ENCODE measurements at places on chromosomes 6 and 20.

DNA sequence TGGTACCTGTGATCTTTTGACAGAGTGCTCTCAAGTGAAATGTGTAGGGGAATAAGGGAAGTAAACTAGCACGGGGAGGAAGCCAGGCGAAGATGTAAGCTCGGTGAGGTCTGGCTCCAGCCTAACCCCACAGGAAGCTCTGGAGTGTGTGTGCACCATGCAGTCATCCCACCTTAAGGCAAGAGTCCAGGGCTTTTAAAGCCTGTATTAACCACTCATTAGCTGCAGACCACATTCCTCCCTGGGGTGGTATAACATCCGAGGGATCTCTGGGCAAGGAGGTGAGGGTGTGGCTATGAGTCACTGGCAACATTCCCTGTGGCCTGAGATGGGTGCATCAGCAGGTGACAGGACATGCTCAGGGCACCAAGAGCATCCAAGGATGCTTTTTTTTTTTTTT lies 12.5 kb upstream of the RANBP9 start:
- DNase-seq, result no peak

DNA sequence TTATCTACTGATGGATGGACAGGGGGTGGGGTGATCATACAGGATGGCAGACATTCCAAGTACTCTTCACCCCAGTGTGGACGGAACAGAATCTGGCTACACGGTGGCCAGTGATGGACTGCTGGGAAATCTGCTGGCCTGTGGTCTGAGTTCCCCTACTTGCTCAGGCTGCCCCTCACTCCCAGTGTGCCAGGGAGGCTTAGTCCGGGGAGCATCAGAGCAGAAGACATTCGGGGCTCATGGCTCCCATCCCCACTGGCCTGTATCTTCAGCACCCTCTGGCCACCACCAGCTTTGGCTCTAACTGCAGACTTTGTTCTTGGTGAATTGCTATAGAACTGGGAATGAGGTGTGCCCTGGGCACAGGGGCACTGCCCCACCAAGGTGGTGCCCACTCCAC lies 15.3 kb downstream of the TLDC2 start:
- no peak for DNase-seq

DNA sequence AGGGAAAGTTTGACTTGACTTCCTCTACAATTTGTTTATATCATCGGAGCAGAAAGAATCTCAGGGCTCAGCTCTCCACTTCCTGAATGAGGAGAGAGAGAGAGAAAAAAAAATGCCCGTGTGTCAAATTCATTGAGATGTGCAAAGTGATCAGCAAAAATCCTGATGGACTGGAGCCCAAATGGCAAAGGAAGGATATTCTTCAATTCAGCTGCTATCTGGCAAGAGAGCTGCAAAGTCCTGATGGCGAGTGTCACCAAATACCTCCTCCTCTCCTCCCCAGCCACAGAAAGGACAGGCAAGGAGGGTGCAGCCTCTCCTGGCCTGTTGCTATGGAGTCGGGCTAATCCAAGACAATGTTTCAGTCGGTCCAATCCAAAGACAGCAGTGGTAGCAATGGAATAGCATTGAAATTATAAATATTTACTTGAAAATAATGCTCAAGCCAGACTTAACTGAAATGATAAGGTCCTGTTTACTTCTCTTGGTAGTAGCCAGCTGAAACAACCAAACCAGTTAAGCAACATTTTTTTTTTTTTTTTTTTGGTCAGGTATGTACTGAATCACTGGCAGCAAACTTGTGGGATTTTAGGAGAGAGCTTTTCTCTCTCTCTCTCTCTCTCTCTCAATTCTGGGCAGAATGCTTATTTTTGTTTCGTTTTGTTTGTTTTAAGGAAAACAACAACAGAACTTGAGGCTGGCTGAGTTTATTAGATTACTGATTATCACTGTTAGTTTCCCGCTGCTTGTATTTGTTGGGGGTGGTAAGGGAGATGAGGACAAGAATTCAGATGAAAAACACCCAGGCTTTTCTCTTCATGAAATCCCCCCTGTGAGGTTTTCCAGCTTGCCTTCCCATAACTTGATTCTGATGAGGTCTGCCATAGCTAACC lies 204.2 kb downstream of the BCAS1 start:
- DNase-seq, result no peak

DNA sequence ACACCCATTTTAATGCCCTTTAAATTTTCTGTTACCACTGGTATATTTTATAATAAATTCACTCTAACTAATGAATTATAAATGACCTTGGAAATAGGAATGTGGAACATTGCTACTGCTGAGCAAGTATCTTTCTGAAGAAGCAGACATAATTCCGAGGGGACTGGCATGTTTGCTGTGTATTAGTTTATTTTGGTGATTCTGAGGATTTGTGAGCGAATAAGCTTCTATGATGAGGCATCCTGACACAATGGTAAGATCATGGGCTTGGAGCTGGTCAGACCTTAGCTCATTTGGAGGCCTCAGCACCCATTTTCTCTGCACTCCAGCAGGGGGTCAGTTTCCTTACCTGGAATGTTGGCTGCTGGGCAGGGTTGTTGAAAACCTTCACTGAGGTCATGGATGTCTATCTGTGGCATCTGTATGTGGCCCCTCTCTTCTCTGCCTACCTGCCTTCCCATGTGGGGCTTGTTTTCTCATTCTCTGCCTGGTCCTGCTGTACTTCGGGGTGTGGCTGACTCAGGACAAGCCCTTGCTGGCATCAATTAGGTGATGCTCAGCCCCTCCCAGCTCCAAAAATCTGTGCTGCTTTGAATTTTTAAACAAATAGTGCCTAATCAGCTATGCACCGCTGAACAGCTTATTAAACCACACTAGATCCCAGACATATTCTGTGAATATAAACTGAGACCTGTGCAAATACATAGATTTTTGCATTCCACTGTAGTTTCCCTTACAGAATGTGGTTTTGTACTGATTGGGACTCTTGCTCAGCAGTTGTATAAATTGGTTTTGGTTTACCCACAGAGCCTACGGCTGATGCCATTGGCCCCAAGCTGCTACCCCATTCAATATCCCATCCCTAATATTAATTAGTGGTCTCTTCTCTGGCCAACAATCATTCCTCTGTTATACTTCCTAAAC lies 10.7 kb downstream of the ARID1B start:
- no peak for DNase-seq

DNA sequence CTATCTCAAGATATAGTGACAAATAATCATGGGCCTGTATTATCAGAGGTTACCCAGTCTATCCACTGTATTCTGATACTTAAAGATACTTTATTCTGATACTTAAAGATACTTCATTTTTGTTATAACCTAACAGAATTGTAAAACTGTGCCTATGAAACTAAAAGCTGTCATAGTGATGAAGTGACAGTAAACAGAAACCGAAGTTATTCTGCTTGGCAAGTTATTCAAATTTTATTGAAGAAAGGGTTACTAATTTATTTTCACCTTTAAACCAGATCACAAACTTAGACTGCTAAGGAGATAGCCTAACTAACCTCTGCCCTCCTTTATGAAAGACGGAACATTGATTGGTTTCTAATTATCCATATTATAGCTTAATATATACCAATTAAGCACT lies 604.6 kb upstream of the IMPG1 start:
- no peak for DNase-seq

DNA sequence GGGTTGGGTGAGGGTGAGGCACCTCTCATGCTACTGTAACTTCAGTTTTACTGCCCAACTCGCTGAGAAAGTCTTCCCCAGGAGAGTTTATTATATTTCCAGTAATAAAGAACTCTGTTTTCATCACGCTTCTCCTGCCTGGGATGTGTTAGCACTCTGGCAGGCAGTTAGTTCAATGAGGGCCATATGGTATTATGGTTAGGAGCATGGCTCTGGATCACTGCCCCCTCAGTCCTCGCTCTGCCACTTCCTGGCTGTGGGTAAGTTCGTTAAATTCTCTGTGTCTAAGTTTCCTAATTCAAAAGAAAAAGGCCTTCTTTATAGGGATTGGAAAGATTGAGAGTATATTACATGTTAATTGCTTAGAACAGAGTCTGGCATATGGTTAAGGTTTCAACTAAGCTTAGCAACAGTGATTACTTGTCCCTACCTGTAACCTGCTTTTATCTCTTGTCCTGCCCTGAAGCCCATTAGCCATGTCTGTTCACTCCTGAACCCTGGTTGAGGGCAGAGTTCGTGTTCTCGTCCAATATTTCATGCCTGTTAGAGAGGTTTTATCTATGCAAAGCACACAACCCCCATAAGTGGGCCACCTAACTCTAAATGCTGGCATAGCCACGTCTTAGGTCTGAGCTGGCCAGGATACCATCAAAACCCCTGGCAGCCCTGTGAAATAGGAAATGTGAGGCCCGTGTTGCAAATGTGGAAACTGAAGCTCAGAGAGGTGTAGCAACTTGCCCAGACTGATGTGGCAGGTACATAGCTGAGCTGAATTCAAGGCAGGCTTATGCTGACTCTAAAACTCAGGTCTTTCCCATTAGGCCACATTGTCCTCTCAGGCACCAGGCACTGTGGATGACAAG lies 342.5 kb upstream of the JARID2 start:
- DNase-seq, result no peak

DNA sequence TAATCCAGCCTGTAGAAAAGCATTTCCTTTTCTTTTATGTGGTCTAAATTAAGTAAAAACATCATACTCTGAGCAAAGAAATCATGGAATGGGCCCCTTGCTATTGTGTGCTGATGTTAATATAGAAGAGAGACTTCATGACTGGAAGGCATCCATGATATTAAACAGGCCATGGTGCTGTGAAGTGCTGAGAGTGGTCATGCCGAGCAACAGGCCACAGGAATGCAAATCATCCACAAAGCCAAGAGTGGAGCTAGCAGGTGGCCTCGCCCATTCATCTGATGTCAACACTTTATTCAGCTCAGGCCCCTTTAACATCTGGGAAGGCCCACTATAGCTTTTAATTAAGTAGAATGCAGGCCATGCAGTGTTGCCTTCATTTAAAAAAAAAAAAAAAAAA lies 115.2 kb upstream of the HMGCLL1 start:
- DNase-seq, result no peak

- DNase-seq, result no peak
Measured at GRCh38 chr6:1636971-1637871, 27.5 kb downstream of the FOXC1 start.

DNA sequence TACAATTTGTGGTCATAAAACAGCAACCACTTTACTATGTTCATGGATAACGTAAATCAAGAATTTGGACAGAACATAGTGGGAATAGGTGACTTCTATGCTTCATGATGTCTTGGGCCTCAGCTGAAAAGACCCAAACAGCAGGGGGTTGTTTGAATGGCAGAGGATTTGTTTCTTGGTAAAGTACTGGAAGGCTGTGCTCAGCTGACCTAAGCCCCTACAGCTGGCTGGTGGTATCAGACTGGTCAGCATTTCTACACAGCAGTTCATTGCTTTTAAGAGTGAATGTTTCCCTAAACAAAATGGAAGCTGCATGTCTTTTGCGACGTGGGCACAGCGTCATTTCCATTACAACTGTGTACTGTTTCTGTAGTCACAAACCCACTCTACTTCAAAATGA lies 148.5 kb upstream of the DEFB112 start:
- DNase-seq, result no peak

DNA sequence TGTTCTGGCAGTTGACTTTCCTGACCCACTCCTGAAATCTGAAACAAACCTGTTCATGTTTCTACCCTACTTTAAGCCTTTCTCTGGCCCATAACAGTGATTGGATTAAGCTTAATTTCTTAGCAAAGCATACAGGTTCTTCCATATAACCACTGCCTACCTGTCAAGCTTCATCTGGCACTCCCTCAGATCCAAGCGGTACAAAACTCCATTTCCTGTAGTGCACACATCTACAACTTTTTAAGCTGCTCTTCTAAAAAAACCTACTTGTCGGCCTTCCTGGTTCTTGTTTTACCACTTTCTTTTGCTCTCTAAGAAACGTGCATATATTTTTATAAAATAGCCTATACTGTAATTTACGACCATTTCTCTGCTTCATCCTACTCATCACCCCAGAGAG lies 916 bp upstream of the PPP1R11 start:
- no peak for DNase-seq

GRCh38 chr6:17280138-17280537 lies 1.0 kb upstream of the RBM24 start:
- no peak for DNase-seq

DNA sequence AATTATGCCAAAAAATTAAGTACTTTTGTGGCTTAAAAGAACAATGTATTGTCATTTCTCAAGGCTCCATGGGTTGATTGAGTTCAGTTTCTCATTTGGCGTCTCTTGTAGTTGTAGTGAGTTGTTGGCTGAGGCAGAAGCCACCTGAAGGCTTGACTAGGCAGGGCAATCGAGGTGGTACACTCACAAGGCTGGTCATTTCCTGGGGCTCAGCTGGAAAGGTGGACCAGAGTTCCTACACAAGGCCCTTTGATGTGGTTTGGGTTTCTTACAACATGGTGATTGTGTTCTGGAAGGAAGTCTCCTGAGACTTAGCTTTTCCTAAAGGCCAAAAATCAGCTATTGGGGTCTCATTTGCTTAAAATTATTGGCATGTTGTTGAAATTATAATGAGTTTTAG lies 22.6 kb downstream of the MAS1 start:
- DNase-seq, result no peak

DNA sequence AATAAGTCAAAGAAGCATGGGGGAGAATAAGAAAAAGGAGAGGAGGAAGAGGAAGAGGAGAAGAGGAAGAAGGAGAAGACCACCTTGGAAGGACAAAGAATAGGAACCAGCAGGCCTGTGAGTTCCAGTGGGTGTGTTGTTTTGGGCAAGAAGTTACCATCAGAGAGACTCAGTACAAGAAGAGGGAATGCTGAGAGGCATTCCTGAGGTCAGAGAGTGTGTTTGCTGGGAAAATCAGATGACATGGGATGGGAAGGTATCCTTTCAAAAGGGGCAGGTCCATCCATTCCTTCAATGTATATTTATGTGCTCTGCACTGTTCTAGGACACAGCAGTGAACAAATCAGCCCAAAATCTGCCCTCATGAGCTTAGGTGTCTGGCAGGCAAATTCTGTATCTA lies 40.5 kb upstream of the PRIM2 start:
- DNase-seq, result no peak

- DNase-seq, result no peak
Measured at GRCh38 chr6:143685653-143686052, 7.9 kb downstream of the PHACTR2 start.

Data from stimulated activated CD4-positive, alpha-beta T cell treated with anti-CD3 and anti-CD28 coated beads, Interleukin-12 subunit alpha, Interleukin-12 subunit beta, amount 100 ng/mL, for 4 hours (primary cell).